Islet precursor cell (in vitro differentiated cells): ENCODE measurements at places on chromosomes 6 and 20.
A peak's percentile ranks its signal among the peaks of the same experiment; 100 is the strongest.

- peak; percentile 7 for DNase-seq
Measured at GRCh38 chr20:60760256-60761000, 491.6 kb upstream of the CDH4 start.

DNA sequence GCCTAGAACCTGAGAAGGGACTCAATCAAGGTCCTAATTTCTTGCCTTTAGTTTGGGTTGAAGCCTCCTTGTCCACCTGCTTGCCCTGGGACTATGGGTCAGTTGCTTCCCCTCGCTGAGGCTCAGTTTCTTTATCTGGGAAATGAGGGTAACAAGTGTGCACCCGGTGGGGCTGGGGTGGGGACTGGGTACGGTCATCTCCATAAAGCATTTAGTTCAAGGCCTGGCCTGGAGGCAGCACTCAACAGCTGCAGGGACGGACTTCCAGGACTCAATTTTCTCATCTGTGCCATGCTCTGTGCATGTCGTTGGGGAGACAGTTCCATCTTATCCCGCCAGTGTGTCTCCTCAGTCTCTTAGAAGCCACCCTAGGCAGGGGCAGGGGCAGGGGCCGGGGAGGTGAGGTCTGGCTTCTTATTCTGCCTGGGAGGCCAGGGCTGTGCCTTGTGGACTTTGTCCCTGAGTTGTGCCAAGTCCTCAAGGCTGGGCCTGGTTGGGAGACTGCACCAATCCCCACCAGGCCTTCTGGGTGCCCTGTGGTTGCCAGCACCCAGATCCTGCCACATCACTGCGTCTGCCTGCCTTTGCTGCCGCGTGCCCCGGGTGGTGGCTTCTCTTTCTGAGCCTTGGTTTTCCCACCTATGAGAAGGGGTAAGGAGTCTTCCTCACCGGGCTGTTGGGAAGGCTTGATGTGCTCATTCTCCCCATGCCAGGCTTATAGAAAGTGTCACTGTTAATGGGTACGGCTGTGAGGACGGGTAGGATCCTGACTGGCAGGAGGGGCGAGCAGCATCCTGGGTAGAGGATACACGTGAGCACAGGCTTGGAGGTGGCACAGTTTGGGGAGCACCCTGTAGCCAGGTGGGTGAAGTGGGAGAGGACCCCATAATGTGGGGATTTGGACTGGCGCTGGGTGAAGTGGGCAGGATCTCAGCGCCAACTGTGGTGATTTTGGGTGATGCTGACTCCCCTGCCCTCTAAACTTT, 8.6 kb downstream of the SRC start:
- DNase-seq = peak; percentile 37

GRCh38 chr6:139161817-139162284, 27.0 kb downstream of the HECA start:
- no peak for DNase-seq

GRCh38 chr20:51801823-51802123, 548 bp downstream of the SALL4 start:
- no peak for DNase-seq

- DNase-seq = no peak
Measured at GRCh38 chr6:154267508-154268106, 89.0 kb downstream of the IPCEF1 start.

DNA sequence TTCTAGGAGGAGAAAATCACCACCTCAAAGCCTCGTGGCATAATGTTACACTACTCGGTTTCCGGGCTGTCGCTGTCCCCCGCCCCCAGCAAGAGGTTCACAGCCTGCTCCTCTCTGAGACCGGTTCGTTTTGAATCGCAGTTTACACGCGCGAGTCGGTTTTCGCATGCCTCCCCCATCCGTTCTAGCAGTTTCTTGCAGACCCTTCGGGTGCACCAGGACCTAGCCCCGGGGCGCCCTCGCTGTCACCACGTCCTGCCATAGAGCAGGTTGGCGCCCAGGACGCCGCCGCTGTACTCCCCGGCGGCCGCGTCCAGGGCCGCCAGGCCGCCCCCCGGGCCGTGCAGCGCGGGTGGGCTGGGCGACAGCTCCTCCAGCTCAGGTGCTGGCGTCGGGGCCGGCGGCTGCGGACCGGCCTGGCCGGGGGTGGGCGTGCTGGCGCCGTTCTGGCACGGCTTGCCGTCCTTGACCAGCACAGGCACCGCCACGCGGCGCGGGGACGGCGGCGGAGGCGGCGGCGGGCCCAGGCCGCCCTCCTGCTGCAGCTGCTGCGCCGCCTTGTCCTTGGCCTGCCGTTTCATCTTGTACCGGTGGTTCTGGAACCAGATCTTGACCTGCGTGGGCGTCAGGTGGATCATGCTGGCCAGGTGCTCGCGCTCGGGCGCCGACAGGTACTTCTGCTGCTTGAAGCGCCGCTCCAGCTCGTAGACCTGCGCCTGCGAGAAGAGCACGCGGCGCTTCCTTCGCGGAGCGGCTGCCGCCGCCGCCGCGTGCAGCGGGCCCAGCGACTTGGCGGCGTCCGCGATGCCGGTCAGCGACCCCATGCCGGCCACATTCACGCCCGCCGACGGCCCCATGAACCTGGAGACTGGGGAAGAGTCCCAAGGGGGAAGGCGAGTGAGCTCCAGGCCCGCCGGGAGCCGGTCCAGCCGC, 1.4 kb downstream of the NKX2-4 start:
- peak; percentile 65 for DNase-seq

- DNase-seq = no peak
Measured at GRCh38 chr6:170271771-170272314, 19.0 kb downstream of the DLL1 start.

DNA sequence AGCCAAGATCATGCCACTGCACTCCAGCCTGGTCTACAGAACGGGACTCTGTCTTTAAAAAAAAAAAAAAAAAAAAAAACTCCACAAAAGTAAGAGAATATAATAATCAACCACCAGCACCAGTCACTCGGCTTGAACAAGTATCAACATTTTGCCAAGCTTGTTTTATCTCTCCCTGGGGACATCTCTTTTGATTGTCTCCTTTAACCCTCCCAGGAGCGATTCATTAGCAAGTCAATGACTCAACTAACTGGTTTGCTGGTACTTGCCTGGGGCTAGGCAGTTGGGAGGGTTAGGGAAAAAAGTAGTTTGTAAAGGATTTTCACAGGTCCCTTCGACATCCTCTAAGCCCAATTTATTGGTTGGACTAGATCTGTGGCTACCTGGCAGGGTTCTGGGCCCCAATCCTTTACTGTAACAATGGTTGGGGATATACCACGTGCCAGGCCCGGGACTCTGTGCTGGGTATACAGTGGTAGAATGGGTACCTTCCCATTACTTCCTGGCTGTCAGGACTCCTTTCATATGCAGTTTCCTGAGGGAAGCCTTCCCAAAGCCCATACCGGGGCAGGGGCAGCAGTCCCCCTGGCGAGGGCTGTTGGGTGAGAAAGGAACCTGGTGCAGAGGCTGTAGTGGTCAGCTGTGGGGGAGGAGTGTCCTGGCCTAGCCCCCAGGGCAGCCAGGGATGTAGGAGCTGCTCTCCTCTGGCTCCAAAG, 12.2 kb downstream of the TGIF2 start:
- peak; percentile 86 for DNase-seq
